ENCODE measurements at places on chromosomes 1 and 21. TPM values are rescaled to one million over a fixed set of nuclear protein-coding genes. Genes with fewer than 3 reads are reported as not detected.

GRCh38 chr1:179087665-179088064 lies 5.8 kb downstream of the TOR3A start:
- DNase-seq, result no peak
- no peaks in the 10 kb centered on the region for H3K27me3 ChIP-seq
- H3K4me1 ChIP-seq, result peaks cover 7% of the 10 kb centered on the region
- no peaks in the 10 kb centered on the region for H3K36me3 ChIP-seq
- H3K4me3 ChIP-seq, result no peak overlapping the region

DNA sequence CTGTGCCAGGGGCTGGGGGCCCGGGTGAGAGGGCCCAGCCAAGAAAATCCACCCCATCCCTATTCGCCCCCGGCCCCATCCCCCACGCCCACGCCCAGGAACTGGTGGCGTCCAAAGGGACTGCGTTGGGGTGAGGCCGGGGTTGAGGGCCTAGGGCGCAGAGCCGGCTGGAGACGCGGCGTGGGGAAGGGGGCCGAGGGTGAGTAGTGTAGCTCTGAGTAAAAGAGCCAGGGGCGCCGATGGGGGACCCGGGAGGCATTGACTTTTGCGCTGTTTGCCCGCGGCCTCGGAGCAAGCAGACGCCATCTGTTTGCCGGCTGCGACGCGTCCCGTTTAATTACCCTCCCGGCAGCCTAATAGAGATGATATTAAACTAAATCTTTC lies 3.5 kb upstream of the DMRTA2 start:
- peak overlapping the region; percentile 36 for H3K4me3 ChIP-seq
- DNase-seq, result no peak
- peaks cover 69% of the 10 kb centered on the region for H3K27me3 ChIP-seq

C8B gene
- not detected for total RNA-seq

DNA sequence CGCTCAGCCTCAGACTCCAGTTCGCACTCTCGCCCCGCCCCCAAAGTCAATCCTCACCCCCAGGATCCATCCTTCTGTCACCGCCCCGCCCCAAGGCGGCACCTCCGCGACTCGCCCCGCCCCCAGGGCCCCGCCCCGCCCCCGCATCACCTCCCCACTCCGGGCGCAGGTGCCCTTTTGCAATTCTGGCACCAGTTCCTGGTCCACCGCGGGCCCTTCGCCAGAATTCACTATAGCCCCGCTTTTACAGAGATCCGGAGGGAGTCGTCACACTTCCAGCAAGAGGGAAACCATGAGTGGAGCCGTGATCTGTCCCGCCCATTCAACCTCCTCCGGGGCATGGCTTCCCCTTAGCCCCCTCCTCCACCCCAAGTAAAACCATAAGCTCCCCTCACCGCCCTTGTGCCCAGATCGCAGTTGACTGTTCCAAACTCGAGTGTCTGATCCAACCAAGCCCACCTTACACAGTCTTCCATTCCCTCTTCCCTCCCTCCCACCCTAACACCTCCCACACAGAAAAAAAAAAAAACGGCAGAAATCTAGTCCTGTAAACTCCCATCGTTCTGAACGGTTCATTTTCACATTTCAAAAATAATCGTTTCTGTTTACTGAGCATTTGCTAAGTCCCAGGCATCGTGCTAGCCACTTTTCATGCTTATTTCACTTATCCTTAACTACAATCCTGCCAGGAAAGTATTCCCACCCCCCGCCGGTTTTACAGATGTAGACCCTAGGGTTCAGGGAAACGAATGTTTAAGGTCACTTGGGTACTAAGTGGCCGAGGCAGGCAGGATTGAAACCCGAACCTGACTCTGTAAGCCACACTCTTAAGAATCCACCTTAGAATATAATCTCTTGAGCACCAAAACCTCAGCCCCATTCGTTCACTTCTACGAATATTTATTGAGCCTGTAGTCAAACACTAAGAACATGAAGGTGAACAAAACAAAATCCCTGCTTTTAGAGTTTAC lies 1.3 kb upstream of the DNAJC16 start:
- no peaks in the 10 kb centered on the region for H3K36me3 ChIP-seq
- H3K27me3 ChIP-seq, result no peaks in the 10 kb centered on the region
- peak; percentile 99 for DNase-seq
- peak overlapping the region; percentile 88 for H3K27ac ChIP-seq

GRCh38 chr1:71621785-71622184 lies 541.0 kb upstream of the ZRANB2 start:
- no peaks in the 10 kb centered on the region for H3K27me3 ChIP-seq
- no peak for DNase-seq
- H3K4me3 ChIP-seq, result no peak overlapping the region
- H3K36me3 ChIP-seq, result no peaks in the 10 kb centered on the region
- H3K4me1 ChIP-seq, result no peaks in the 10 kb centered on the region

GRCh38 chr21:42201615-42202161 lies 17.3 kb upstream of the ABCG1 start:
- H3K36me3 ChIP-seq, result no peaks in the 10 kb centered on the region
- H3K4me3 ChIP-seq, result no peak overlapping the region
- H3K4me1 ChIP-seq, result peaks cover 30% of the 10 kb centered on the region
- no peaks in the 10 kb centered on the region for H3K27me3 ChIP-seq
- no peak overlapping the region for H3K27ac ChIP-seq
- DNase-seq, result no peak

TFF3 gene
- not detected for total RNA-seq

- no peaks in the 10 kb centered on the region for H3K36me3 ChIP-seq
- H3K4me3 ChIP-seq, result no peak overlapping the region
- no peak for DNase-seq
- H3K27me3 ChIP-seq, result peaks cover 13% of the 10 kb centered on the region
Observed at GRCh38 chr1:10975567-10976326, 36.7 kb upstream of the TARDBP start.
